Central memory CD8-positive, alpha-beta T cell (primary cell): ENCODE measurements at places on chromosomes 16 and 17.

DNA sequence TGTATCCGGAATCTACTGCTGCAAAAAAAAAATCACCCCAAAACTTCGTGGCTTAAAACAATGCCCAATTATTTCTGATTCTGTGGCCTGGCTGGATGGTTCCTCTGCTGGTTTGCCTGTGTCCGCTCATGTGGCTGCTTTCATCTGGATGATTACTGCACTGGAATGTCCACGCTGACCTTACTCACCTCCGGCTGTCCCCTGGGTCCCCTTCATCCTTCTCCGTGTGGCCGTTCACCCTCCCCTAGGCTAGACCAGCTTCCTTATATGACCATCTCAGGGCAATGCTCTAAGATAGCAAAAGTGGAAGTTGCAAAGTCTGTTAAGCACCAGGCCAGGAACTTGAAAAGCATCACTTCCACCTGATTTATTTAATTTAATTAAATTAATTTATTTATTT, 31.4 kb upstream of the SPNS2 start:
- no peak for DNase-seq

DNA sequence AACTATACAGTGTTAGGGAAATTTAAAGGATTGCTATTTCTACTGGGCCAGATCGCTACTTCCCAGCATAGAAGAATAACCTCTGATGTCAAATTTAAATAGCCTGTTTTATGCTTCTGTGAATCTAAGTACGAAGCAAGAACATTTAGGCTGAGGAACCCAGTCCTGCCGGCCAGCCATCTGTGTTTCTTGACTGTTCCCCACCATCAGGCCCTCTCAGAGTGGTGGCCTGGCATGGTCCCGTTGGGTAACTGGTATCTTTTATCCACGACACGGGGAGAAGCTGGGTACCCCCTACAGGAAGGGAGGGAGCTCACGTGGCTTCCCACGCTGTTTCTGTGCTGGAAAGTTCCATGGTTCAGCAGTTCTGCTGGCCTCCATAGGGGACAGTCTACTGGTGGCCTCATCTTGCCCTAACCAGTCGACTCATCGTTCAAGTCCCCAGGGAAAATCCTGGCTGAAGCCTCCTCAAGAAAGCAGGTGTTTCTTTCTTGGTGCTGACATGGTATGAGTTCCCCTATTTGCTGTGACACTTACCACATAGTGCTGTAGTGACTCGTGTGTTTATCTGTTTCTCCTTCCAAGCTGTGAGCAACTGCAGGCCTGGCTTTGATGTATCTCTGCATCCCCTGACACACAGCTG, 201.7 kb upstream of the NLRP1 start:
- DNase-seq, result no peak

GRCh38 chr16:66880288-66881013, at the start of gene PDP2:
Gene PDP2 (plus strand): TSS chr16:66880515. CDS start chr16:66884285, 3,770 bp downstream.
- DNase-seq, result peak; percentile 77

DNA sequence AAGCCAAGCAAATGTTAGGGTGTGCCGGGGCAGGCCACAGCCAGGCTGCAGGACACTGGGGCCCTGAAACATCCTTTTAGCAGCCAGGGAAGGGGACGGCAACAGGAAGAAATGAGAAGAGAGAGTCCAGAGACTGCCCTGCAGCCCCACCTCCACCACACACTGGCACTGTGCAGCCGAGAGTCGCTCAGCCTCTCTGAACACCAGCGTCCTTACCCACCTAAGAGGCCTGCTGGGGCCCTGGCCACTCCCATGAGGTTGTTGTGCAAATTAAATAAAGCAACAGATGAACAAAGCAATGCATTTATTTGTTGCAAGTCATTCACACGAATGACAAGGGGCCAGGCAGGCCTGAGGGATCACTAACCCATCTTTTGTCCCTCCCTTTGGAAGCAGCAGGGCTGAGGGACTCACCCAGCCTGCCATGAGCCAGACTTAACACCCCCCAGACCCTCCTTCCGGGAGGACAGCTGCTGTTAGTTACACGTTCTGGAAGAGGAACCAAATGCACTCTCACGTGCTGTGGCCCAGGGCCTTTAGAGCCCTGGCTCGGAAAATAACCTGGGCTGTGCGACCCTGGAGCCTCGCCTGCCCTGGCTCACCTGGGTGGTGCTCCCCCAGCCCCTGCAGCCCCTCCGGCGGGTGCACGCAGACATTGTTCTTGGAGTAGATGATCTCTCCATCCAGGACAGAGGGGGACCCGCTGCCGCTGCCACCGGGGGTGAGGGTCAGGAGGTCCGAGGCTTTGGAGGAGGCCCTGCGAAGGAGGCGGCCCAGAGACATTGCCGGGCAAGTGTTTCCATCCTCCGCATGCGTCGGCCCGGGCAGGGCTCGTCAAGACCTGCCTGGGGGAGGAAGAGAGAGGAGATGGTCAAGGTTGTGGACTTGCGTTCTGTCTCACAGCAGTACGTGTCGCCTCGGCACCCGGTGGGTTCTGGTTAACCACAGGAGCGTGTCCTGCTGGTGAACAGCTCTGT, 22.6 kb downstream of the TBC1D16 start:
- DNase-seq, result no peak

- no peak for DNase-seq
Measured at GRCh38 chr16:3518292-3518985, 17.6 kb downstream of the CLUAP1 start.

- no peak for DNase-seq
Measured at GRCh38 chr16:54652201-54652770, 278.4 kb upstream of the IRX5 start.

DNA sequence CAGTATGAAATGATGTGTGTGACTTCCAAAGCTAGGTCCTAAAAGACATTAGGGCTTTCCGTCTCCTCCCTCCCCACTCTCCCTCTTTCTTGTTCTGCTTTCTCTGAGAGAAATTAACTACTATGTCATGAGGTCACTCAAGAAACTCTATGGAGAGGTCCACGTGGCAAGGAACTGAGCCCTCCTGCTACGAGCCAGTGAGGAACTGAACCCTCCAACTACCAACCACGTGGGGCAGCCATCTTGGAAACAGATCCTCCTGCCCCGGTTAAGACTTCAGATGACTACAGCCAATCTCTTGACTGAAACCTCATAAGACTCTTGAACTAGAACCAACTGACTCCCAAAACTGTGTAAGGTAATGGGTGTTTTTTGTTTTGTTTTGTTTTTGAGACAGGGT, 4.2 kb upstream of the ALOX15 start:
- DNase-seq, result no peak

GRCh38 chr16:30982548-30983288, 2.3 kb upstream of the HSD3B7 start:
- no peak for DNase-seq

- DNase-seq, result peak; percentile 66
Measured at GRCh38 chr17:75036643-75037268, 10.0 kb downstream of the ATP5PD start.

GRCh38 chr17:38709864-38710603, 5.0 kb downstream of the MLLT6 start:
- DNase-seq, result no peak

DNA sequence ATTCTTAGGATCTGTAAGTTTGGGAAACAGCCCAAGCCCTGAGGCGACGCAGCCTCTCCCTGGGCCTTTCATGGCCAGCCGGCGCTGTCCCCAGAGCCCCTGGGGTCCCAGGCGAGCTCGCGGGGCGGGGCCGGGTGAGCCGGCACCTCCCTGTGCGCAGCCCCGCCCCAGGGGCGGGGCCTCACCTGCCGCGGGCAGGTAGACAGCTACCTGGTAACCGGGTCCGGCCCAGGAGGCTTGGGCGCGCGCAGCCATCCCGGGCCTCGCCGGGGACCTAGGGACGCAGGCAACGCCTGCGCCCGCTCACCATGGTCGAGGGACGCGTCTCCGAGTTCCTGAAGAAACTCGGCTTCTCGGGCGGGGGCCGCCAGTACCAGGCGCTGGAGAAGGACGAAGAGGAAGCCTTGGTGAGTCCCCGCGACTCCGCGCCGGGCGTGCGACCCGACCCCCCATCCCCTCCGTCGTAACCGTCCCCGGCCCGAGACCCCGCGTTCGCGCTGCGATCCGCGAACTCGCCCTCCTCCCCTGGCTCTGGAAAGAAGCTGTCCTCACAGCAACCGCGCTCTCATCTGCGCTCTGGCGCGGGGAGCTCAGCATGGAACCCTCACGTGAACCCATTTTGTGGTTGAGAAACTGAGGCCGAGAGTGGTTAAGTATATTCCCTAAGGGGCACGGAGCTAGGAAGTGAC, at the start of gene ATP2C2:
ATP2C2 (plus strand) TSS at position 231 of the 689 bp plus-strand sequence; CDS start at position 309, 78 bp downstream.
- DNase-seq, result no peak

DNA sequence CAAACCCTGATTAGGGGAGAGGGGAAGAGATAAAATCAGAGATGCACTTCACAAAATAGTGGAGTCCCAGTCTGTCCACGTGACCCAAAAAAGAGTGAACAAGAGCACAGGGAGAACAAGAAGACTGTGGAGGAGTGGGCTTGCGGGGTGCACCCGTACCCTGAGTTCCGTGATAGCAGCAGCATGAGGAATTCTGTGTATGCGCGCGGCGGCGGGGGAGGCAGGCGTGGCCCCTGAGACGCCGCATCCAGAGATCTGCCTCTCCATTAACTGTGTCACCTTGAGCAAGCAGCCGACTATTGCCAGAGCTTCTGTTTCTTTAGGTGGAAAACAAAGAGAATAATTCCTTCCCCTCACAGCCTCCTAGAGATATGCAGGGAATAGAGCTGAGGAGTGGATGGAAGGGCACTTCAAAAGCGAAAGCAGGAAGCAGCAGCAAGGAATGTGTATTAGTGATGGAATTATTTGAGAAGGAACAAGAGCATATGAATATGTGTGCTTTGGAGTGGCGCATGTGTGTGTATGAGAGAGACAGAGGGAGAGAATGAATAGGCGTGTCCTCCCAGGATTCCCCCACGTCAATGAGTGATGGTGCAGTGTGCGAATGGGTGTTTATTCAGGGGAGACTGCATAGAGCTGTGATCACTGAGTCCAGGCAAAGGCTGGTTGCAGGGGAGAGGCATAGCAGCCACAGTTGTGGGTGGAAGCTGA, 10.4 kb upstream of the SOX9 start:
- no peak for DNase-seq

GRCh38 chr16:28187595-28188004, 24.2 kb downstream of the XPO6 start:
- DNase-seq, result no peak

- DNase-seq, result no peak
Measured at GRCh38 chr16:3646348-3646920, 8.1 kb upstream of the DNASE1 start.

- no peak for DNase-seq
Measured at GRCh38 chr17:28071179-28071578, 28.7 kb downstream of the NLK start.

DNA sequence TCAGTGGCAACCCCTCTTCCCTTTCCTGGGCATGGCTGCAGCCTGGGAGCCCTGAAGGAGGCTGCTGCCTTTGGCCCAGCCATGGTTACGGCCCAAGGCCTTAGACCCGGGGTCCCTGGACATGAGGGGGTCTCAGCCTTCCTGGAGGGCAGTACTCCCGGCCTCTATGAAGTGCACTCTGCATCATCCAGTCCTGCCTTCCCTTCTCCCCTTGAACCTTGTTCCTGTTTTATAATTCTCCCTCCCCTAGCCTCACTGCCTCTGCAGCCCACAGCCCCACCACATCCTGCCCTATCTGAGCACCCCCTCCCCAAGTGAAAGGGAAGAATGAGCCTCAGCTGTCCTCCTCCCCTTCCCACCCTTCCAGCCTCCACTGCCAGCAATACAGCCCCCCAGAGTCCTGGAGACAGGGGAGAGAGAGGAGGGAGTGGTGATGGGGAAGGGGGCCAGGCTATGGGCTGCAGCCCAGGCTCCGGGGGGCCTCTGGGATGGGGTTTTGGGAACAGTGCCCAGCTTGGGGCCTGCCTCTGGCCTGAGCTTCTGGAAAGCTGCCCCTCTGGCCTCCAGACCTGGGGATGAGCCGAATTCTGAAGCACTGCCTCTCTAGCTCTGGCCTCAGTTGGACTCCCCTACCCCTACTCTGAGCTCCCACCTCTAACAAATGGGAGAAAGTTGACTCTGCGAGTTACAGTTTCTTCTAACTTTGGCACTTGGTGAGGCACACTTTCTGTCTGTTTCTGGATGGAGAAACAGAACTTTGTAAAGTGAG, 7.6 kb downstream of the CCR7 start:
- no peak for DNase-seq

- peak; percentile 60 for DNase-seq
Measured at GRCh38 chr17:44350733-44351226, 5.7 kb downstream of the GRN start.

GRCh38 chr17:79085154-79085920, 10.7 kb downstream of the ENGASE start:
- DNase-seq, result no peak

GRCh38 chr16:53714205-53715022, 10.5 kb downstream of the FTO start:
- DNase-seq, result no peak
